ENCODE measurements at places on chromosomes 2 and 18.

DNA sequence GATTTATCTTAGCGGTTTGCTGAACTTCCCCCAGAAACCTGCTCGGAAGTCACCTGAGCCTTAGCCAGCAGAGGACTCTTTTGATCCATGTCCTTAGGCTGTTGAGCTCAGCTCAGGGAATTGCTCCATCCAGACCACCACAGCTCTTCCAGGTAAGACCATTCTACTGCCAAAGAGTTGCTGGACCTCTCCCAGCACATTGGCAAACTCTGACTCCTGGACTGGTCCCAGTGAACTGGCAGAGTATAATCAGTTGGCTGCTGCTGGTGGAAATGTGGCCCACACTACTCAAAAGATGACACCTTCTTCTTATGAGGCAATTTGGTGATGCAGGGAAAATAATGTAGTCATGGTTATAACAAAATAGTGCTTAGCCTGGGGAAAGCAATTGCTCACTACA, 308.8 kb upstream of the FIGN start:
- no peak for DNase-seq

DNA sequence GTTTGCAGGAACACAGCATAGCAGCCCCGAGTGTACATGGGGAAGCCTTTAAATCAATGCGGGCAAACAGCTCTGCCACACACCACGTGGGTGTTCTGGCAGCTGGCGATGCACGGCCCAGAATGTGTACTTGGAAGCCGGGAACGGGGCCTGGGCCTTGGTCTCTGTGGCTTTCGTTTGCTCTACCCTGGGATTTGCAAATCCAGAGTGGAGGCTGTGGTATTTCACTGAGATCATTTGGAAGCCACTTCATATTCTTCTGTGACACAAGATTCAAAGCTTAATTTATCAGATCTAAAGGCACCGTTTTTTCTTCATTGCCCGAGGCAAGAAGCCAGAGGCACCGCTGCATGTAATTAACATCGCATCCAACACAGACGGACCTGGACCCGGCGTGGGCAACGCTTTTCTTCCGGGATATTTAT, 246.3 kb upstream of the MYT1L start:
- no peak for DNase-seq

DNA sequence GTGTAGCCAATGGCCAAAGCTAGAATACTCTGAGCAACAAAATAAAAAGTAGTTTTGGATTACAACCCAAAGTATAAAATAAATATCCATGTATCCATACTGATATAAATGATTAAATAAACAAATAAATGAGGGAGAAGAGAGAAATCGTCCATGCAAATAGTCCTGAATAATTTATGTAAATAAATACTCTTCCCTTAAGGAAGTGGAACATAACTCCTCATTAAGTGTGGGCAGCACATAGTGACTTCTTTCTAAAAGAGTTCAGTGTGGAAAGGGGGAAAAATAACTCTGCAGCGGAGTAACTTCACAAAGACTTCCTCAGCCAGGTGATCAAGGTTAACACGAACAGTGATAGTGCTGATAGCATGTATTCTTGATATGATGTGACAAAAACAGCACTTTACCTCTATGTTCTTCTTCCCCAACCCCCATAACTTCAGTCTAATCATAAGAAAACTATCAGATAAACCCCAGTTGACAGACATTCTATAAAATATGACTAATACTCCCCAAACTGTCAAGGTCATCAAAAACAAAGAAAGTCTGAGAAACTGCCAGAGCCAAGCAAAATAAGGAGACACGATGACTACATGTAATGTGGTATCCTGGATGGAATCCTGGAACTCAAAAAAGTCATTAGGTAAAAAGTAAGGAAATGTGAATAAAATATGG, 30.7 kb downstream of the METTL8 start:
- no peak for DNase-seq

- no peak for DNase-seq
Measured at GRCh38 chr2:66679442-66679841, 244.5 kb downstream of the MEIS1 start.

- DNase-seq: peak; percentile 44
Measured at GRCh38 chr2:151922845-151923666, 94.8 kb upstream of the ARL5A start.

- no peak for DNase-seq
Measured at GRCh38 chr2:168683996-168684395, 118.4 kb upstream of the NOSTRIN start.

GRCh38 chr2:24228470-24228869, 53.6 kb downstream of the FAM228A start:
- peak; percentile 37 for DNase-seq

- DNase-seq: no peak
Measured at GRCh38 chr2:224875841-224876240, 159.7 kb upstream of the CCDC195 start.

GRCh38 chr2:22442051-22442450, 942.9 kb upstream of the KLHL29 start:
- DNase-seq: no peak

DNA sequence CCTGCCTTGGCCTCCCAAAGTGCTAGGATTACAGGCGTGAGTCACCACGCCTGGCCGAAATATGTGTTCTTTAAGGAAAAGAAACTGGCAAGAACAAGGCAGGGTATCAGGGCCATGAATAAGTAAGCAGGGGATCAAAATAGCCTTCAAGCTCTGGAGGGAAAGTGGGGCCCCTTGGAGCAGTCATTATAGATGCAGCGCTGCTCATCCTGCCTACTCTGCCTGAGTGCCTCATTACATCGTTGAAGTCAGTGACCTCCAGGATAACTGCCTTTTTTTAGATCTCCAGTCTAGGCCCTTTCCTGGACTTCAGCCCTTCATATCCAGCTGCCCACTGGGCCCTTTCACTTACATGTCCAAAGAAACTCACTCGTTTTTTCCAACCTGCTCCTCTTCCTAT, 69.8 kb upstream of the PPM1B start:
- DNase-seq: no peak

DNA sequence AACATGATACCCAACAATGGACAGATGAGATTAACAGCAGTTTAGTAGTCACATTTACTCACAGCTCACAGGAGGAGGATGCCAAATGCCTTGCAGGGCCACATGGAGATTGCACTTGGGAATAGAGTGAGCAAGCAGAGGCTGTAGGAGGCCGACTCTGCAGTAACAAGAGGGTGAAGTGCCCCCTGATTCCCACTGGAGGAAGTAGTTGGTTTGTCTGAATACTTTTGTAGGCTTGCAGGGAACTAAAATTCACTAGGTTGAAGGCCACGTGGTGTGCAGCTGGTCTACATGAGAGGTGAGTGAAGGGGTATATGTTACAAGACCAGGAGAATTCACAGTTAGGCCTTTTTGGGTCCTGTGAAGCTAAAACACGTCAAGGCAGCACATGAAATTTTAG, 419.3 kb upstream of the TNP1 start:
- no peak for DNase-seq
